Suppressor macrophage (primary cell): ENCODE measurements at places on chromosomes 11 and 22.

GRCh38 chr22:19648419-19648929 lies 65.8 kb upstream of the SEPTIN5 start:
- peak; percentile 21 for DNase-seq

- peak; percentile 89 for DNase-seq
These were observed 1.9 kb downstream of the GRAMD4 start for GRCh38 chr22:46622081-46622521.

- no peak for DNase-seq
These were observed 4.5 kb upstream of the PLAAT4 start for GRCh38 chr11:63532117-63532516.

DNA sequence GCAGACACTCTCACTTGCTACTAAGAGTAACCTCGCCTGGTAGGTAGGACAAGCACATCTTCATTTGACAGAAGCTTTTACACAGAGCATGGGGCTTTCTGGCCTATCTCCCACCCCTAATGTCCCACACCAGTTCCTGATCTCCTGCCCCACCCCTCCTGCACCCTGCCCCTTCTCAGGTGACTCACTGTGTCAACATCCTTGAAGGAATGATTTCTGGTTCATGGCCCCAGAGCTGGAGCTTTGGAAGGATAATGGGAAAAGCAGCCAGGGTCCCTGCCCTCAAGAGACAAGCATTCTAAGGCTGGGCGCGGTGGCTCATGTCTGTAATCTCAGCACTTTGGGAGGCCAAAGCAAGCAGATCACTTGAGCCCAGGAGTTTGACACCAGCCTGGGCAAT lies 47.2 kb downstream of the LRFN4 start:
- DNase-seq: no peak

DNA sequence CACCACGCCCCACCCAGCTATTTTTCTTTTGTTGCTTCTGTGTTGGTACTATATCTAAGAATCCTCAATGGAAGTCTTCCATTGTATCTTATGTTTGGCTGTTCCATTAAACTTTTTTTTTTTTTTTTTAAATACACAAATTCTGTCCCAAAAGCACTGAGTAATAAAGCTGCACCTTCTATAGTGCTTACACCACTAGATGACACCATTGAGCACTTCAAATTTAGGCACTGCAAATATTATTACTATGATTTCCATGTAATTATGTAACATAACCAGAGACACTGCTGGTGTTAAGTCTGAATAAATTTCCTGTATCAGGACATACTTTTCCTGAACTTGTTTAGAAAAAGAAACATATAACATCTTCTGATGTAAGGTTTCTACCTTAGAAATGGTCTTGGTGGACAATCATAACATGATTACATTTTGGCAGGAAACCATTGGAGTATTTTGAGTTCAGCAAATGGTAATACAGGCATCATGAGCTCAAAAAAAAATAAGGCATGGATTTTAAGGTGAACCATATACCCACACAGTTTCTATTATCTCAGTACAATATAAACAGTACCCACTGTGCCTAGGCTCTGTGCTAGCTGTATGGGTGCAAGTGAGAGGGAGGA lies 110.5 kb downstream of the ATG16L2 start:
- peak; percentile 74 for DNase-seq

DNA sequence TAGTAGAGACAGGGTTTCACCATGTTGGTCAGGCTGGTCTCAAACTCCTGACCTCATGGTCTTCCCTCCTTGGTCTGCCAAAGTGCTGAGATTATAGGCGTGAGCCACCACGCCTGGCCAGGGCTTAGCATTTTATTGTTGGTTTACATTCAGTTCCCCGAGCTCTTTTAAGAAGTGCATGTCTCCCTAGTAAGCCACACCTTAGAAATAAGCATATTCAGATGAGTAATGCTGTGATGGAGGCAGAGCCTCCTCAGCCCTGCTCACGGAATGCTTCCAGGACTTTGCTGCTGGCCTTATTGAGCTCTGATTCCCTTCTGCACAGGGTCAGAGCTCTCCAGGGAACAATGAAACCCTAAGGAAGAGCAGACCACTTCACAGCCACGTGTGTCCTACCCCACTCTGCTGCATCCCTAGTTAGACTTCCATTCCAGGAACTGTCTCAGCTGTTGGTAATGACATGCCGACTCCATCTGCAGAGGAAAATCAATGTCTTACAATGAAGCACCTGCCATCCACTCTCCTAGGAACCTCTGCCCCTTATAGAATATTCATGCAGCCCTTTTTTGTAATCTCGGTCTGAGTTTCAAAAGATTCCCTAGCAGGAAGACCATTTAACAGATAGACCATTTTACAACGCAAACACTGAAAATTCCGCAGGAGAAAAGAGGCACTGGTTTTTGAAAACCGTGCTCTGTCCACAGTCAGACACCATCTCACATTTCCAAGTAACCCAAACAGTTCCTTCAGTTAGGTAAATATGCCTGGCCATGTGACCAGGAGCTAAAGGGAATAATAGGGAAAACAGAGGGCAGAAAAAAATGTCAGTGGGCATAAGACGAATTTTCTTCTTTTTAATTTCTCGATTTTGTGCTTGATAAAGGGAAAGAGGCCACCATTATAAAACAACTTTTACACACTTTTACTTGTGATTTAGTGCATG lies 1.7 kb upstream of the JAM3 start:
- no peak for DNase-seq

DNA sequence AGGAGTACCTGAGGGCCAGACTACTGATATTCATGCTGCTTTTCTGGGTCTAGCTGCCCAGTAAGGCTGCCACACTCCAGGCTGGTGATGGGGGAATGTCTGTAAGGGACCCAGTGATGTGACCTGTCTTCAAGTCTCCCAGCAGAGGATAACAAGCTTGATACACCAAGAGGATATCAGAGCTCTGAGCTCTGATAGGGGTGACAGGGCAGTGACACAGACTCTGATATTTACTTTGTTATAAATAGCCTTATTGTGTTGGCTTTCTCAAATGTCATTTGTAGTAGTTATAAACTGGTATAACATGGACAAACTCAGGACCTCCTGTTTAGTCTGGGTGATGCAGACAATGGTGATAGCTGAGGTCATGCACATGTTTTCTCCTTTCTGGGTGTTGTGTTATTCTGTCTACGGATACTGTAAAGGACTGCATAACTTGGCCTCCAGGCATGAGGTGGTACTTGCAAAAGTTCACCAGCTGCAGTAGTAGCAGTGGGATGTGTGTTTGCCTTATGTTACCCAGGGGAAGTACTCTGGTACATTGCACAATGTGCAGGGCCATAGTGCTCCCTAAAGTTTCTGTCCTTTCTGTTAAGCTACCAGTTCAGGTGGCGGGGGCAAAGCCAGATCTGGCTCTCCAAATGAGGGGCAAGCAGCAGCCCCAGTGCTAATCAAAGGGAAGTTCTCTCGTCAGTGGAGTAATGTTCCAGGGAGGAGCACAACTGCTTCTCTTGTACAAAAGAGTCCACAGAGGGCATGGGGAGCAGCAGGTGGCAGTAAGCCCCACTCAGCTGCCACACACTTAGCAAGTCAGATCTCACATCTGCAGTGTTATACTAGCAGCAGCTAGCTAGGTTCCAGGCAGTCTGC lies 812.2 kb downstream of the JRKL start:
- no peak for DNase-seq

GRCh38 chr11:61503135-61503770 lies 5.3 kb upstream of the LRRC10B start:
- peak; percentile 26 for DNase-seq

- DNase-seq: no peak
These were observed 74.6 kb downstream of the AASDHPPT start for GRCh38 chr11:106152013-106152412.

- DNase-seq: no peak
These were observed 288.1 kb upstream of the B3GAT1 start for GRCh38 chr11:134700101-134700640.

- DNase-seq: no peak
These were observed 13.3 kb upstream of the LIPT2 start for GRCh38 chr11:74506823-74507222.

- no peak for DNase-seq
These were observed 144.1 kb downstream of the NOX4 start for GRCh38 chr11:89347071-89347470.

GRCh38 chr22:32969502-32969901 lies 88.7 kb downstream of the SYN3 start:
- DNase-seq: no peak

- peak; percentile 89 for DNase-seq
These were observed 10.0 kb upstream of the MYRF start for GRCh38 chr11:61742391-61742790.

DNA sequence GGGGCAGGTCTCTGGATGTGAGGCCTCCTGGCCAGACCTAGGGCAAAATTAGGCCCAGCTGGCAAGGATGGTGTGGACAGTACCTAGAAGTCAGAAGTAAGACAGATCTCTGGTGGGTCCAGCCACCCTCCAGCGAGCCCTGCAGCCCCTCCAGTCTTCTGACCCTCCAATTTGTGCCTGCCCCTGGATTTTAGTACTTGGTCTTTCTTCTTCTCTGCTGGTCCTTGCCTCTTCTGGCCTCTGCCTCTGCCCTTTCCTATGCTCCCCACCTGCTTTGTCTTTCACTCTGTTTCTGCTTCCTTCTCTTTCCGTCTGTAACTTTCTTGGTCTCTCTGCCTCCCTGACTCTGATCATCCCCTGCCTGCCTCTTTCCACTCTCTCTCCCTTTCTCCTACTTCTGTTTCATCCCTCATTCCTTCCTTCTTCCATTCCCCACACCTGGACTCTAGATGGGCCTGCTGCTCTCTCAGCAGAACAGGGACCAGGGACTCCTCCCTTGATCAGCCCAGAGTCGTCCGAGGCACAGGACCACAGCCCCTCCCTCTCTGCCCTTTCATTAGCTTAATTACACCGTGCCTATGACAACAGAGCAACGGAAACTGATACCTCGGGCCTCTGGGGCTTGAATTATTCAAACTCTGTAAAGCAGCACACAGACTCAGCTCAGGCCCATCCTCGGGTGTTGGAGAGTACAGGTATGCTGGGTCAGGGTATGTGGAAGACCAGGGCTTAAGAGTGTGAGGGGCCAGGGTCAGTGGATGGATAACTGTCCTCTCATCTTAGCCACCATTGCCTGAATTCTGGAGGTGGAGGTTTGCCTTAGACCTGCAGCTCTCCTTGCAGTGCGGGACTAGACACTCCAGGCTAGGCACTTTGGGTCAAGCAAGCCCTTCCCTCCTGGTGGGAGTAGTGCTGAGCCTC lies at the start of gene CHRNA10:
CHRNA10 (minus strand) TSS at position 51 of the 921 bp plus-strand sequence. CDS start 72 bp downstream, outside the sequence.
- no peak for DNase-seq

- DNase-seq: no peak
These were observed 29.5 kb upstream of the FZD4 start for GRCh38 chr11:86984701-86985100.

GRCh38 chr11:90536301-90536700 lies 313.5 kb upstream of the CHORDC1 start:
- DNase-seq: no peak

DNA sequence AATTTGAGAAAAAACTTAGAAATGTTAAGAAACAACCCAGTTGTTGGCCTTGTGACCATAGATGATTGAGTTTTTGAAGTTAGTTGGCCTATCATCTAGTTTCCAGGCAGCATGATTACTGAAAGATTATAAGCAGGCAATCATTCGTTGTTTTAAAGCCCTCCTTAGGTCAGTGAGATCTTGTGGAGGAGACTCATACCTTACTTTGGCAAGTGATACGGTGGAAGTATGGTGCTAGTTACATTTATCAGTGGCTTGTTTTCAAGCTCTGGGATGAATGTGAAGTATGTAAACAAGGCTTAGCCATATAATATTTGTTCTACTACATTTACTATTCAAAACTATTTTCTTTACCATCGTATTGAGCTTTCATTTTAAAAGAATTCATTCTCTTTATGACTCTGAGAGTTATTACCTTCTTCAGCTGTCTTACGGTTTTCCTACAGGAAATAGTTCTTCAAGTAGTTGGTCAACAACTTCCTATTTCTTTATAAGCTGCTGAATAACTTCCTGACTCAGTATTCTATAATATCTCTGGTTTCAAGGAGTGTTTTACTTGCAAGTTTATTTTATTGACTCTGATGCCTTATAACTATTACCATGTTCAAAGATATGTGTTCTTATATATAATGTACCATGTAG lies 7.3 kb downstream of the YAP1 start:
- no peak for DNase-seq

- no peak for DNase-seq
These were observed 14.5 kb downstream of the ARVCF start for GRCh38 chr22:20002128-20002527.

DNA sequence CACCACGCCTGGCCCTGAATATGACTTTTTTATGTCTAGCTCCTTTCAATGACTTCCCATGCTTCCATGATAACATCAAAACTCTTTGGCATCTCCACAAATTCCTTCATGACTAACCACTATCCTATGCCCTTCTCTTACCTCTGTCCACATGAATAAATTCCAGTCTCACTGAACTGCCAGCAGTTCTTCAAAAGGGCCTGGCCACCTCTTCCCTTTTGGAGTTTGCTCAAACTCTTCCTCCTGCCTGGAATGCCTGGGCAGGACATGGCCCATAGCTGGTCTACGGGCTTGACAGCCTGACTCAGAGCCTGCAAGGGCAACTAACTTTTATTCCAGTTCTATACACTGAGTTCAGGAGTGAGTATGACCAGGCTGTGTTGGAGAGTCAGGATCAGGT lies 41.8 kb upstream of the ZBTB16 start:
- DNase-seq: no peak

DNA sequence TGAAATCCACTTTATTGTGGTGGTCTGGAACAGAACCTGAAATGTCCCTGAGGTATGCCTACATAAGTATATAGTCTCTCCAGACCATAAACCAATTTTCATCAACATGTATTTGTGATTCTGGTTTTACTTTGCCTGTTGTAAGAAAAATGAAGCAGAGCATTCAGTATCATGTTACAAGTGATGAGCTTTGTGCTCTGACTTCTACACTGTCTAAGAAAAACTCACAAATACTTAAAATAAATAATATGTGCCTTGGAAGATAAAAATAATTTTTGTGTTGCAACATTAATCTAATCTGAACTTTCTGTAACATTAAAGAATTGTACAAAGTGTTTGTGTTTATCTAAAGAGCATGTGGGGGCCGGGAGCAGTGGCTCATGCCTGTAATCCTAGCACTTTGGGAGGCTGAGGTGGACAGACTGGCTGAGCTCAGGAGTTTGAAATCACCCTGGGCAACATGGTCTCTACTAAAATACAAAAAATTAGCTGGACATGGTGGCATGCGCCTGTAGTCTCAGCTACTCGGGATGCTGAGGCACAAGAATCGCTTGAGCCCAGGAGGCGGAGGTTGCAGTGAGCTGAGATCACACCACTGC lies 219.5 kb downstream of the SOX6 start:
- DNase-seq: no peak

DNA sequence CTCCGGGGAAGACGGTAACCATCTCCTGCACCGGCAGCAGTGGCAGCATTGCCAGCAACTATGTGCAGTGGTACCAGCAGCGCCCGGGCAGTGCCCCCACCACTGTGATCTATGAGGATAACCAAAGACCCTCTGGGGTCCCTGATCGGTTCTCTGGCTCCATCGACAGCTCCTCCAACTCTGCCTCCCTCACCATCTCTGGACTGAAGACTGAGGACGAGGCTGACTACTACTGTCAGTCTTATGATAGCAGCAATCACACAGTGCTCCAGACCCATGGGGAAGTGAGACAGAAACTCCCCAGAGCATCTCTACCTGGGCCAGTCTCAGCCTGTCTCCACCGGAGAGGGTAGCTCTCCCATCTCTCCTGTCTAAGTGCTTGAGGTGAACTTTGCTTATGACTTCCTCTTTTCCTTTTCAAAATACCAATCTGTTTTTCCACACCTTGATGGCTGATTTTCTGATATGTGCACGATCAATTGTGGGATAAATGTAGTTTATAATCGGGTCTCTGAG lies 48.5 kb upstream of the VPREB1 start:
- no peak for DNase-seq

GRCh38 chr11:34267417-34267816 lies 90.4 kb downstream of the ABTB2 start:
- no peak for DNase-seq

GRCh38 chr11:132448334-132448995 lies 1078.0 kb downstream of the NTM start:
- no peak for DNase-seq
